GM23338 (cell line): ENCODE measurements at places on chromosomes 1 and 21. TPM values are rescaled to one million over a fixed set of nuclear protein-coding genes. Genes with fewer than 3 reads are reported as not detected.

Gene CD48
- polyA plus RNA-seq, result 0.34 and 0.43 TPM in 2 replicates

Gene PIGV
- polyA plus RNA-seq, result 3.8 and 4.5 TPM in 2 replicates

Gene OR2L13
- not detected in 2 replicates for polyA plus RNA-seq

Gene PLPP3
- polyA plus RNA-seq, result 41.9 and 42.2 TPM in 2 replicates

Gene CELA2A
- polyA plus RNA-seq, result not detected in 2 replicates

Gene ITPKB
- 0.31 and 0.37 TPM in 2 replicates for polyA plus RNA-seq

Gene TMEM61
- 1.8 and 3.6 TPM in 2 replicates for polyA plus RNA-seq

Gene SPRR2G
- polyA plus RNA-seq, result not detected in 2 replicates

Gene COL6A1
- polyA plus RNA-seq, result 76.0 and 84.5 TPM in 2 replicates
